ENCODE measurements at places on chromosomes 6 and 20. TPM values are rescaled to one million over a fixed set of nuclear protein-coding genes. Genes with fewer than 3 reads are reported as not detected.

The OGFR gene
- 20.6 TPM for total RNA-seq

The EYA2 gene
- total RNA-seq = 1.3 TPM

The CALHM6 gene
- not detected for total RNA-seq

The C6orf62 gene
- 85.2 TPM for total RNA-seq

The OR5V1 gene
- total RNA-seq = not detected

The ZSCAN23 gene
- 7.3 TPM for total RNA-seq

Measured in tongue (tissue), 3 donors.